Activated CD8-positive, alpha-beta memory T cell treated with anti-CD3 and anti-CD28 coated beads, Interleukin-2, amount 50 U/mL, for 4 hours (primary cell): ENCODE measurements at places on chromosomes 11 and 22.

- no peak for DNase-seq
Measured at GRCh38 chr11:124277207-124277606, 21.0 kb downstream of the OR8G5 start.

- no peak for DNase-seq
Measured at GRCh38 chr22:47807506-47807905, 1045.1 kb downstream of the TBC1D22A start.

- no peak for DNase-seq
Measured at GRCh38 chr22:22462813-22463567, 45.6 kb downstream of the ZNF280B start.

DNA sequence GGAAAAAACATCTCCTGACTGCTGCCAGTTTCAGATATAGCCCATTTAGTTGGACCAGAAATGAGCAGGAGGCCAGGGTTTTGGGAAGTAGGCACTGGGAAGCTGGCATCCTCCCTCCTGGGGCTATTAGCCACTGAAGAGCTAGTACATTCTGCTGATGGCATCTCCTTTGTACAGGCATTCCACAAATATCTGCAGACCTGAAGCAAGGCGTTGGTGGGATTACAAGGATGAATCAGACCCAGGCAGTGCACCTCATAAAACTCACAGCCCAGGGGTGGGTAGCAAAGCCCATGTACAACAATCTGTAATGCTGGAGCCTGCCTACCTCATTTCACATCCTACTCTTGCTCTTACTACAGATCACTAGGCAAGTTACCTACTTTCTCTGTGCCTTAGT lies 27.5 kb upstream of the POU2AF1 start:
- DNase-seq, result no peak

DNA sequence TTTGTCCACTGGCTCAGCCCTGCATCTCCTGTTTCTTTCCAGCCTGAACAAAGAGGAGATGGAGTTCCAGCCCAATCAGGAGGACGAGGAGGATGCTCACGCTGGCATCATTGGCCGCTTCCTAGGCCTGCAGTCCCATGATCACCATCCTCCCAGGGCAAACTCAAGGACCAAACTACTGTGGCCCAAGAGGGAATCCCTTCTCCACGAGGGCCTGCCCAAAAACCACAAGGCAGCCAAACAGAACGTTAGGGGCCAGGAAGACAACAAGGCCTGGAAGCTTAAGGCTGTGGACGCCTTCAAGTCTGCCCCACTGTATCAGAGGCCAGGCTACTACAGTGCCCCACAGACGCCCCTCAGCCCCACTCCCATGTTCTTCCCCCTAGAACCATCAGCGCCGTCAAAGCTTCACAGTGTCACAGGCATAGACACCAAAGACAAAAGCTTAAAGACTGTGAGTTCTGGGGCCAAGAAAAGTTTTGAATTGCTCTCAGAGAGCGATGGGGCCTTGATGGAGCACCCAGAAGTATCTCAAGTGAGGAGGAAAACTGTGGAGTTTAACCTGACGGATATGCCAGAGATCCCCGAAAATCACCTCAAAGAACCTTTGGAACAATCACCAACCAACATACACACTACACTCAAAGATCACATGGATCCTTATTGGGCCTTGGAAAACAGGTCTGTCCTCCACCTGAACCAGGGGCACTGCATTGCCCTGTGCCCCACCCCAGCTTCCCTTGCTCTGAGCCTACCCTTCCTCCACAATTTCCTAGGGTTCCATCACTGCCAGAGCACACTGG lies 5.0 kb downstream of the FTH1 start:
- DNase-seq, result no peak

DNA sequence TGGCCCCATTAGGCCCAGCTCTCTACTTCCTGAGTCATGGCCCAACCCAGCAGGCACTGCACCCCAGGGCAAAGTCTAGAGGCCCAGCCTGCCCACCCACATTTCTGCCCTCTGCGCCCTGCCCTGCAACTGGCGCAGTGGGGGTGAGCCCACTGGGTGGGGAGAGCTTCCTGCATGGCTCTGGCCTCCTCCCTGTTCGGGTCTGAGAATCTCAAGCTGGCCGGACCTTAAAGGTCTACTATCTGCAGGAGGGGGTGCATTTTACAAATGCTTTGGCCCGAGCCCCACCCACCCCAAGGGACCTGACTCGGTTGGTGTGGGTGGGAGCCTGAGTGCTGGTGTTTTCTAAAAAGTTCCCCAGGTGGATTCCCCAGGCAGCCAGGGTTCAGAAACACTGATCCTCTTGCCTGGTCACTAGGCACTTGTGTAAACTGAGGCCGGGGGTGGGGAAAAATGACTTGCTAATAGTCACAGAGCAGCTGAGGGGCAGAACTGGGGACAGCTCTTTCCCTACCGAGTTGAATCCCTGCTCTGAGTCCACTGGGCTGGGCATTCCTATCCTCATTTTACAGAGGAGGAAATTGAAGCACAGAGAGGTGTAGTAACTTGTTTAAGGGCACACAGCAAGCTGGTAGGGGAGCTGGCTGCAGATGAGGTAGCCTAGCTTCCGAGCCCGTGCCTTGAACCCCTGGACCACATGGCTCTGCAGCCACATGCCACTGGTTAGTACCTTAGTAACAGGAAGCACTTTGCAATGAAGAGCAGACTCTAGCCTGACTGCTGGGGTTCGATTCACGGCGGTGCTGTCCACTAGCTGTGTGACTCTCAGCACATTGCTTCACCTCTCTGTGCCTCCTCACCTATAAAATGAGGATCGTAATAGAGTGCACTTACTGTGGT lies 36.3 kb downstream of the CD82 start:
- no peak for DNase-seq

- no peak for DNase-seq
Measured at GRCh38 chr11:33291004-33291777, 34.0 kb downstream of the HIPK3 start.

- no peak for DNase-seq
Measured at GRCh38 chr11:71078482-71078881, 173.9 kb downstream of the SHANK2 start.

DNA sequence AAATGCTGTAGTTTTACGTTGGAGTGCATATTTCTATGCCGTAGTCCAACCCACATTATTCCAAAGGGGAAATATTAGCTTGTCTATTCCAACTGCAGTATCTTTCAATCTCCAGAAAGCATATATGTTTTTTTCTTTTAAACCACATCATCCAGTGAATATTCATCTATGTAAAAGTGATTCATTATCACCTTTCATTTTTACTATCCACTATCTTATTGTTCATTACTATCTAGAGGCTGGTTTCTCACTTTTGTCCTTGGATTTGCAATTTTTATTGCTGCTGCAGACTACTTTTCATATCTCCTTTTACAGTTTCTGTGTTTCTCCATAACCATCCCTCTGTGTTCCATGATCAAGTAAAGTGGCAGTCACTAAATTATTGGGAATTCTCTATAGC lies 1097.2 kb upstream of the TENM4 start:
- DNase-seq, result no peak

GRCh38 chr11:119830400-119830799 lies 101.4 kb upstream of the NECTIN1 start:
- no peak for DNase-seq

GRCh38 chr11:70517988-70518907 lies 119.9 kb downstream of the CTTN start:
- DNase-seq, result no peak

- DNase-seq, result no peak
Measured at GRCh38 chr11:63014408-63015055, 1.1 kb downstream of the SLC22A8 start.

- DNase-seq, result no peak
Measured at GRCh38 chr11:127866109-127866508, 721.2 kb downstream of the ETS1 start.

- no peak for DNase-seq
Measured at GRCh38 chr11:111886844-111887243, 7.5 kb downstream of the CFAP68 start.

DNA sequence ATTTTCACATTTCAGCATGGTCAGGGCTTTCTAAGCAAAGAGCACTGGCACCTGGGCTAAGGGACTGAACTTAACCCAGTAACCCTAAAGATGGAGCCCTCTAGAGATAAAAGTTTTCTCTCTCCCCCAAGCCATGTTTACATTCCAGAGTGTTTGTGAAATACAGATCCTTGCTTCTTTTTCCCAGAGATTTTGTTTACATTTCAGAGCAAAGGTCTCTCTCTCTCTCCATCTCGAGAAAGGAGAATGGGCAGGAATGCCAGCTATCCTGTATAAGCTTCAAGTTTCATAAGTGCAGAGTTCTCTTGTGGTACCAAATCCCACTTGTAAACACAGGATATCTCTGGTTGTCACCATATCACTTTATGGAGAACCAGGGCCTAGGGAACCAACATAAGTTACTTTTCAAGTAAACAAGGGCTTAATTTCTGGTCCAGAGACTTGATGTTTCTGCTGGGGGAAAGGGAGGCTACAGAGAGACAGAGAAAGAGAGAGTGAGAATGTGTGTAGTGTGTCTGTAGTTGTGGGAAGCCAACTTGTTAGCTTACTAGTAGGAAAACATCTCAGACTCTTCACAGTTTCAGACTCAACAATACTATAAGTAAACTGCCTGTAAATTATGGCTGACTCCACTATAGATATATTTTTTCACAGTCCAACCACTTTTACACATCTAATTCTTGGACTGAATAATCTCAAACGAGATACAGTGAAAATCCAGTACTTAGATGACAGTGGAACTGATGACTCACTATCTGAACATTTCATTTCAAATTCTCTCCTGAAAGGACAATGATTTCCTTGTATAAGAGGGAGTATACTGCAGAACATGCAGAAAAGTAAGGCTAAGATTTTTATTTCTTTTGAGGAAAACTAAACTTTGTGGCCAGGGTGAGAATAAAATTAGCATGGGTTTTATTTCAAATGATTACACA lies 76.2 kb downstream of the ARHGAP32 start:
- no peak for DNase-seq

- DNase-seq, result peak; percentile 71
Measured at GRCh38 chr22:25404928-25405816, 159.3 kb upstream of the GRK3 start.

GRCh38 chr22:47553436-47553835 lies 791.0 kb downstream of the TBC1D22A start:
- DNase-seq, result no peak

DNA sequence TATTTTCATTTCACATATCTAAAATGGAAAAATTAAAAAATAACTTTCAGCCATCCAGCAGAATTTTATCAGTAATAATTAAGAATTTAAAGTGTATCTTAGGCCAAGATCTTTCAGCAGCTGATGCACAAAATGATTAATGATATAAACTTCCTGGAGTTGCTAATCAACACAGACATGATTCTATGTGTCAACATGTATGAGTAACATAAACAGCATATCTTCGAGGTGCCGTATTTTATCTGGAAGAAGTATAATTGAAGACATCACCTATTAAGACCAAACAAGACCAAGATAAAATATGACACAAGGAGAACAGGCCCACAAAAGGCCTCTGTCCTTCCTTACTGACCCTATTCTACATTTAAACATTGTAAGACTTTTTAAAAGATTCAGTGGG lies 45.2 kb downstream of the SLC5A12 start:
- DNase-seq, result no peak

DNA sequence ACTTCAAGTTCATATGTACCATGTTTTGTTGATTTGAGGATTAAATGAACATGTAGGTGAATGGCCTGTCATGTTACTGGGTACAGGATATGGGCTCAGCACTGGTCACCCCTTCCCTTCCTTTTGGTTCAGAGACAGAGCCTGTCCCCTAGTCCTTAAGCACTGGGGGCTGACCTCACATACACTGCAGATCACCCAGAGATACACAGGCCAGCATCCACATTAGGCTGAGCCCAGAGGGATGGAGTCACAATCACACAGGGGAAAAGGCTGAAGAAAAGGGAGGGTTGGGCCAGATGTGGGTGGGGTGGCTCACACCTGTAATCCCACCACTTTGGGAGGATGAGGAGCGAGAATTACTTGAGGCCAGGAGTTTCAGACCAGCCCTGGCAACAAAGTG lies 62.3 kb downstream of the IGLL5 start:
- no peak for DNase-seq

- DNase-seq, result no peak
Measured at GRCh38 chr22:47174671-47175112, 412.2 kb downstream of the TBC1D22A start.

DNA sequence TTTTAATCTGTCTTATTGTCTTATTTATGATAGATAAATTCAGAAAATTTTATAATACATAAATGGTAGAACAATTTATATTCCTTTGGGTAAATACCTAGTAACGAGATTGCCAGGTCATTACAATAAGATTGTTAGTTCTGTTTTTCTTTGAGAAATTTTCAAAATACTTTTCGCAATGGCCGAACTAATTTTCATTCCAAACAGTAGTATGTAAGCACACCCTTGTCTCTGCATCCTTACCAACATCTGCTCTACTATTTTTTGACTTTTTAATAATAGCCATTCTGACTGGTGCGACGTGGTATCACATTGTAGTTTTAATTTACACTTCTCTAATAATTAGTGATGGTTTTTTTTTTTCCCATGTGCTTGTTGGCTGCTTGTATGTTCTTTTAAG lies 351.4 kb upstream of the LUZP2 start:
- no peak for DNase-seq

- DNase-seq, result no peak
Measured at GRCh38 chr22:46391486-46392136, 56.1 kb downstream of the TRMU start.

DNA sequence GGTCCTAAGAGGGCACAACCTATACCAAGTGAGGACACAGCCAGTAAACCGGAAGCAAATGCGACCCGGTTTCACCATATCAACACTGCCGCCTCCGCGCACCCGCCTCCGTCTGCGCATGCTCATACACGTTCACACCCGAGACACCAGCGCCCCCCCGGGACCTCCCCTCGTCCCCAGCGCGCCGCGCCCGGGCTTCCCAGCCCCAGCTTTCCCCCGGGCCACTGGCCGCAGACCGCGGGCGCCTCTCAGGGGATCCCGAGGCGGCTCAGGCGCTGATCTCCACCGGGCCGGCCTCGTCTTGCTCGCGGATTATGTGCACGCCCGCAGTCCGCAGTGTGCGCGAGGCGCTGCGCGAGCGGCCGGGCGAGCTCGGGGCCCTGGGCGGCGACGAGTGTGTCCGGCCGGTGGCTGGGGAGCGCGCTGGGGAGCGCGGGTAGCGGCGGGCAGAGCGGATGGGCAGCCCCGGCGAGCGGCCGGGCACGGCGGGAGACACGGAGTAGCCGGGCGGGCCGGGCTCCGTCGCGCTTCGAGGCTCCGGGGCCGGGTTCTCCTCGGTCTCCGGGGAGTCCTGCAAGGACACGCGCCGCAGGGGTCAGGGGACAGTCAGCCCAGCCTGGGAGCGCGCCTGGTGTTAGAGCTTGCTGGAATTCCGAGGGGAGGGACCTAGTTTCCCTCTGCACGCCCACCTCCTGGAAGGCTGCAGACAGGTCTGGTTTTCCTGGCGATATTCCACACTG lies 2.0 kb downstream of the HEPN1 start:
- DNase-seq, result peak; percentile 81
